Stimulated activated CD8-positive, alpha-beta memory T cell treated with anti-CD3 and anti-CD28 coated beads, Interleukin-4, amount 100 ng/mL, for 24 hours (primary cell): ENCODE measurements at places on chromosomes 7 and 10.
A peak's percentile ranks its signal among the peaks of the same experiment; 100 is the strongest.

- DNase-seq, result no peak
These were observed 78.4 kb upstream of the IKZF1 start for GRCh38 chr7:50226145-50226544.

DNA sequence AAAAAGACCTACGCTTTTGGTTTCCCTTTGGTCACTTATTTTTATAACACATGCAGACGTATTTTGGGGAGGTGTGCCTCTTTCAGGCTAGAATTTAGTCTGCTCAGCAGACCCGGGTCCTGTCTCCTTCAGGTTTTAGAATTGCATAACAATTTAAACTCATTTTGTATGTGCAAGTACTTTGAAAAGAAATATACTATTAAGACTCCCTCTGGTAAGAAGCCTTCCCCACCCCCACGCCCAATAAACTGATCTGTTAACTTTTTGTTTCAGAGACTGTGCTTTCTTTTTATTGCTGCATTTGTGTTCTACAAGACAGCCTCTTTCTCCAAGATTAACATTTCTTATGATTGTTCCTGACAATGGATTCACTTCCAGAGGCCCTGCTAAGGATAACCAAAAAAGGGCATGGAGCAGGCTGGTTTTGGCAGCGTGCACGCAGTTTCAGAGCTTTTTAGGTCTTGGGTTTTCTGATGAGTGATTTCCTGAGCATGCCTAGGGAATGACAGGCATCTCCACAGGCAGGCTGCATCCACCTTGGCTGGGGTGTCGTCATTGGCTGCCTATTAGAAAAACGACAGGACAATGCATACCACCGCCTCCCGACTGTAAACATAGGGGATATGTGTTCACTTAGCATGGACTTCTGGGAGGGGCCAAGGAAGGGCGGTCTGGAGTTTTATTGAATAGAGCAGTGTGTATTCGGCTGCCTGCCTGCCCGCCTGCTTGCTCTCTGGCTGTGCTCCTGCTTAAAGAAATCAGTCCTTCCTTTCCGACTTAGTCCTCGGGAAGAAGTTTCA, at the start of gene CALD1:
Gene CALD1 (plus strand): TSS at position 694 of the 800 bp plus-strand sequence. CDS start 88,100 bp downstream, outside the sequence.
- no peak for DNase-seq

DNA sequence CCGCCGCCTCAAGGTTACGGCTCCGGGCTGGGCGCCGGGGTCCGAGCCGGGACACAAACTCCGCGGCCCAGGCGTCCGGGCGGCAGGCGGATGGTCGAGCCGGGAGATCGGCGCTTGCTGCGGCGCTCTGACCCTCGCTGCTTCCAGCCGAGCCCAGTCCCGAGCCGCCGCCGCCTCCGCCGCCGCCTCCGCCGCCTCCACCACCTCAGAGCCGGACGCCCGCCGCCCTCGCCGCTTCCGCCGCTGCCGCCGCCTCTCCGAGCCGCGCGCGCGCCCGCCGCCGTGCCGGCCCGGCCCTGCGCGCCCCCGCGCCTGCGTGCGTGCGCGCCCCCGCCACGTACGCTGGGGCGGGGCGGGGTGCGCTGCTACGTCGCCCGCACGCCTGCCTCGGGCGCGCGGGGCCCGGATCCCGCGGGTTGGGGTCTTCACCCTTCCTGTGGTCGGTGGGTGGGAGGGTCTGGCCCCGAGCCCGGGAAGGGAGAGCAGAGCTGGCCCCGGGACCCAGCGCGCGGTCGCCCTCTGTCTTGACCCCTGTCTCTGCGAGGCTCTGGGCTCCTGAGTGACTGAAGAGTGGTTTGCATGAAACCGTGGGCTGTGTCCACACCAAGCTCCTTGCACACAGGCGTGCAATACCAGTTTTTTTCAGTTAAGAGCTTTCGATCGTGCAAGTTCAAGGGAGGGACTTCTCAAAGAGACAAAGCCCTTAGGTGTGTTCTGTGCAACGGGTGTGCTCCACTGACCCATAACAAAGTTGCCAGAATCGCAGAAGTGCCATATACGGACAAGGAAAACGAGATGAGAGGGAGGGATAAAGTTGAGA, at the start of gene SMURF1:
Gene SMURF1 (minus strand): TSS at position 256 of the 820 bp plus-strand sequence. CDS start 328 bp downstream, outside the sequence.
- DNase-seq, result peak; percentile 52

DNA sequence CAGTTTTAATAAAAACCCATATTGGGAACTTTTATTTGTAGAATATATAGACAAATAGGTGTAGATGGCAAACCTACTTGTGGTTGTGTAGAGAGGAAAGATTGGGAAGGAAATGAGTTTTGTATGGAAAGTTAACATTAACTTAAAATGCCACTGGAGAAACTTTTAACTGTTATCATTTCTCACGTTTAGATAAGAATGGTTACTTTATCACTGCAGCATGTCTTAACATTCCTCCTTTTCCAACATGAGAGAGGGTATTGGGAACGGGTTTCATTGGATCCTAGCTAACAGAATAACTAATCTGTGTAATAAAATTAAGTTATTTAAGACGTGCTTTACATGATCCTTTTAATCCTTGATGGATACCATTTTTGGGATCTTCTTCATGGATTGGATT, 1.8 kb downstream of the LUC7L2 start:
- no peak for DNase-seq

DNA sequence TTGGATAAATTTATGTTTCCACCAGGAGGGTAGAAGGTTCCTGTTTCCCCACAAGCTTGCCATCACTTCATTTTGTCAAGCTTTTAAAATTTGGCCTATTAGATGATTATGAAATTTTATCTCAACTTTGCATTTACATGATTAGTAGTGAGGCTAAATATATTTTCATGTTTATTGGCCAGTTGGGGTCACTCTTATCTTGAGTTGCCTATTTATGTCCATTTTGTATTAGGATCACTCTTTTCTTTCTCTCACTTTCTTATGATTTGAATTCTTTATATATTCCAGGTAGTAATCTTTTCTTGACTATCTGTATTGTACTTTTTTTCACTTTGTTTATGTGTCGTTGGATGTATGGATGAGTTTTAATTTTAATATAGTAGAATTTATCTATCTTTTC, 218.6 kb upstream of the SLC26A5 start:
- DNase-seq, result no peak

DNA sequence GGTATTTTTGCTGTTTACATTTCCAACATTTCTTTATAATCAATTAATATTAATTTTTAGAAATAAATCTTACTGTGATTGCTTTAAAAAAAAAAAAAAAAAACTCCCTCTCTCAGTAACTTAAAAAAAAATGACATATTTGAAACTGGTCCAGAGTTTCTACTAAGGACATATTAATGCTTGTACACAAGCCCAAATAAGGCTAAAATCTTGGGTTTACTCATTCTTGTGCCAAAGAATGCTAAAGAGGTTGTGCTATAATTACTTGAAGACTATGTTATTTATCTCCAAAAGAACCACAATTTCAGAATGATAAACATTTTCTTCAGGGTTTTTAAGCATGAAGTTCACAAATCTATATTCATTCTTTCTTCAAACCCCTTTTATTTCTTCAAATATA, 39.4 kb upstream of the PHF14 start:
- DNase-seq, result no peak

DNA sequence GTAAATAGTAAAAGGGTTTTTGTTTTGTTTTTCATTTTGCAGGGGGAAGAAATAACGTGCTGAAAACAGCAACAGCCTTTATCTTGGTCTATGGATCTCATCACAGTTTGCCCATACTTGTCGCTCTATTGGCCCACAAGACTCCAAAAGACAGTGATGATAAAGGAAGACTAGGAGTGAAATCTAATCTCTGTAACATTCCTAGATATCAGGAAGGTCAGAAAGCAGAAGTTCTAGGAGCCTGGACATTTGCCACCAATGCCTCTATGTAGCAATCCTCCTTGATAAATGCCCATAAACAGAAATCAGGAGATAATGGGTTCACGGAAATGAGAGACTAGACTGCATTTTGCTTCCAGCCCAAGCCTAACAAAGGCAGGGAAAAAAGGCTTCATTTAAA, 8.9 kb downstream of the CUBN start:
- DNase-seq, result no peak

DNA sequence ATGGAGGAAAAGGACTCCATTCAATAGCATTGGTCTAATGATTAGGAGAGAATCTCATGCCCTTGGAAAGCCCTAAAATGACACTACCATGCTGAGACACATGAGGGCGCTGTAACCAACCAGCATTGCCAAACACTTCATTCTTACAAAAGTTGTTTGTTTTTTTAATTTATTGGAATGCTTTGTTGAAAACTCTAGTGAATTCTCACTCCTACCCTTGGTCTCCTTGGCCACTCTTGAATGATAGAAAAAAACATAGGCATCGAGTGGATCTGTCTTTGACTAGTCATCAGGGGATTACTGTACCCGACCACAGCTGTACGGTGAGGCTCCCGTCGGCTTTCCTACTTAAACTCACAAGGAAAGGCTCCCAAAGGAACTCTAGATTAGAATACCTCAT, 29.3 kb upstream of the ADD3 start:
- DNase-seq, result peak; percentile 37

GRCh38 chr7:47504551-47505311, 77.2 kb downstream of the TNS3 start:
- DNase-seq, result no peak

GRCh38 chr7:47952224-47952623, 4.0 kb upstream of the PKD1L1 start:
- no peak for DNase-seq

DNA sequence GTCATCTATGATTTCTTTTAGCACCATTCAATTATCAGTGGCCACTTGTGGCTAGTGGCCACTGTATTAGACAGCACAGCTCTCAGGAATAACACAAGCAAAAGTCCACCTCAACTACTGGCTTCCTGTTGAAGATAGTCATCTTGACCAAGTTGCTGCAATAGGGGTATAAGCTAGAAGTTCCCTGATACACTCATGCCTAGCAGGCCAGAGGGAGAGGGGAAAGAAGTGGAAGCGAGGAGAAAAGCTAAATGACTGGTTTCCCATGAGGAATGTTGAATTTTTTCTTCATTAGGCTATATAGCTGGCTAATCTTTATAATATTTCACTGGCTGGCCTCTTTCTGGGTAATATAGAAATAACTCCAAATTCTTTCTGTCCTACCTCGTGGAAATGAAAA, 327.5 kb upstream of the MEOX2 start:
- DNase-seq, result no peak

- DNase-seq, result no peak
These were observed 61.0 kb downstream of the NRP1 start for GRCh38 chr10:33273295-33274002.

DNA sequence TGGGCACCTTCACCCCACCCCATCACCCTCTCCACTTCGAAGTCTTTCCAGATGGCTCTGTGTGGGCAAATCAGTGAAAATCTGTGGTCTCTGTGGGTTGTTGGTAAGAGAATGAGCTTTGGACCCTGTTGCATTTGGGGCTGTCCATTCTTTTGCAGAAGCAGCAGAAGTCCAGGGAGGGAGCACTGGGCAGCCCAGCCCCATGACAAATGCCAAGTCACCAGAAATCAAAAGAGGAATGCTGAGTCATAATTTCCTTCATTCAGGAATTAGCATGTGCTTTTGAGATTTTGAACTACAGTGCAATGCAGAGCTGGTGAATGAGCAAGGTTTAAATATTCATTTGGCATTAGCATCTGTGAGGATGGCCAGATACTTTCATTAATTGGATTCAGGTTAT, 556.2 kb downstream of the LRMDA start:
- no peak for DNase-seq

- DNase-seq, result no peak
These were observed 11.2 kb upstream of the CCSER2 start for GRCh38 chr10:84317174-84317573.

- DNase-seq, result peak; percentile 60
These were observed 21.3 kb downstream of the TMEM176B start for GRCh38 chr7:150778738-150779301.

DNA sequence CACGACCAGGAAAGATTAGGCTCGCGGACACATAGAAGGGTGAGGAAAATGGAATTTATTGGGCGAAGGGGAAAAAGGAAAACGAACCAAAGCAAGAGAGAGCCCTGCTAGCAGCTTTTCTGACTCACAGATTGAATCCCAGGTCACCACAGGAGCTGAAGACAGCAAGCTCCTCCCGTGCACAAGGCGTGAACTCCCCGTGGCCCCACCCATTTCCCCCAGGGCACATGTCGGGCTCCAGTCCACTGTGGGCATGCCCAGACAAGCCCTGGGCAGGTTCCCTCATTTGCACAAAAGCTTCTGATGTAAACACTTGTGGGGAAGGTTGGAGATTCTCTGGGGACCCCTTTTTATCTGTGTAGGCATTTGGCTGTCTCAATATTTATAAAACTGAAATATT, 582.4 kb downstream of the SUGCT start:
- no peak for DNase-seq

GRCh38 chr10:25257646-25258045, 82.8 kb downstream of the GPR158 start:
- no peak for DNase-seq

GRCh38 chr7:35004531-35005095, 32.7 kb downstream of the DPY19L1 start:
- DNase-seq, result no peak

DNA sequence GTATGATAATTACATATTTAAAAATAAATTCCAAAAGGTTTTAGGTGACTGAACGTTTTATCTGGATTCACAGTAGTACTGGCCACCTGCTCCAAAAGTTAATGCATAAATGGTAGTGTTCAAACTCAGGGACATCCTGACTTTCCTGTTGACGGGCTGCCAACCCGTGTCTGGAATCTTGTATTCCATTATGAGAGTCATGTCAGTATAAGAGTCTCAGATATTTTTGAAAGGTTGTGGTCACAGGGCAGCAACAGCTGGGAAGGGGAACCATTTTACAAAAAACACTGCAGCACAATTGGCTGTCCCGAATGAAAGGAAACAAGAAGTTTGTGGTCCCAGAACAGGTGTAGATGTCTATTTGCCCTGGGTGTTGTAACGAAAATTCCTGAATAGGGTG, 2.8 kb downstream of the TDRD1 start:
- DNase-seq, result no peak

DNA sequence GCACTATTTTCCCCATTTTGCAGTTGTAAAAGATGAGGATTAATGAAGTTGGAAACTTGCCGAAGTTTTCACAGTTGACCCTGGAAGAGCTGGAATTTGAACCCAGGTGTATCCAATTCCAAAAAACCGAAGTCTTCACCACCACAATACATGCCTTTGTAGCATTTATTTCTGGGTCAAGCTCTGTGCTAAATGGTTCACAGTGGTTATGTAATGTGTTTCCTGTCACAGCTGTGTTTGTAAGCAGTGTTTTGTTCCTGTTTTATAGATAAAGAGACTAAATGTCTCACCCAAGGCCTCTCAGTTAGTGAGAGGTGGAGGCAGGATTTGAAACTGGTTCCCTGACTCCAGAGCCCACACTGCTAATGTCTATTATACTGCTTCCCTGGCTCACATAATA, 17.6 kb downstream of the SFTPA2 start:
- DNase-seq, result no peak

GRCh38 chr7:129037585-129037984, 17.3 kb downstream of the TNPO3 start:
- DNase-seq, result no peak

DNA sequence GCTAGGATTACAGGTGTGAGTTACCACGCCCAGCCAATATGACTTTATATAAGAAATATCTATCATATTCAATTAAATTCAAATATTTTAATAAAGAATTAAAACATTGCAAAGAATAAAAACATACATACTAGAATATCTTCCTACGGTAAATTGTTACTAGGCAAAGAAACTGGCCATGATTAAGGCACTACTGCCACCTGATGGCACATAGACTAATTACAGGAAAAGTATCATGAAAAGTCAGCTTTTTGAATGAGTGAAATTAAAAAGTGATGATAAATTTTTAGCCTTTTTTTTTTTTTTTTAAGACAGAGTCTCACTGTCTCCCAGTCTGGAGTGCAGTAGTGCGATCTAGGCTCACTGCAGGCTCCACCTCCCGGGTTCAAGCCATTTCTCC, 30.9 kb downstream of the MRPS33 start:
- DNase-seq, result no peak
